ENCODE measurements at places on chromosomes 3 and 15.

- peaks cover 7% of the 10 kb centered on the region for H3K36me3 ChIP-seq
- DNase-seq, result no peak
- no peak overlapping the region for H3K4me3 ChIP-seq
- peaks cover 22% of the 10 kb centered on the region for H3K4me1 ChIP-seq
- peaks cover 7% of the 10 kb centered on the region for H3K27me3 ChIP-seq
- no peak overlapping the region for H3K27ac ChIP-seq
These were observed 515.3 kb upstream of the CFAP20DC start for GRCh38 chr3:59565125-59565524.

DNA sequence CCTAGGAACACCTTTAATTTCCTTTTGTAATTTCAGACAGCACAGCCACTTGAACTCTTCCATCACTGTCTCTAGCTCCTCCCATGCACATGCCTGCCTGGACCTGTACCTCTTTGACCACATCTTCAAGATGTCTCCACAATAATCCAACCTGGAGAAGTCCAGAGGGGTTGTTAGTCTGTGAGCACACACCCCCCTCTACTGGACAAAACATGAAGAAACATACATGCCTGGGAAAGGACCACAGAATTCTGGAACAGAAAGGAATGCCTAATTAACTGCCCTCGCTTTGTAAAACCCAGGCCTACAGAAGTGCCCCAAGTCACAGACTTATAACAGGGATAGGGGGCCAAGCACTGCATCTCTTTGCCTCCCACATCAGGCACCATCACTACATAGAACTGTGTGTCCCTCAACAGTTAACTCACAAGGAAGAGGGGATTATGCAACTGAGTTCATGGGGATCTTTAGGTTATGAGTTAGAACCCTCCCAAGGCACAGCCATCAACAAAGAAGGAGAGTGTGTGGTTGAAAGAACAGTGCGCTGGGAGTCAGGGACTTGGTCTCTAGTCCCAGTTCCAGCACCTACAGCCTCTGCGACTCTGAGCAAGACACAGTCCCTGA is 61.7 kb downstream of the FMN1 start:
- DNase-seq, result no peak
- no peak overlapping the region for H3K27ac ChIP-seq
- no peak overlapping the region for H3K4me3 ChIP-seq
- H3K4me1 ChIP-seq, result no peaks in the 10 kb centered on the region
- H3K36me3 ChIP-seq, result no peaks in the 10 kb centered on the region
- no peaks in the 10 kb centered on the region for H3K27me3 ChIP-seq

DNA sequence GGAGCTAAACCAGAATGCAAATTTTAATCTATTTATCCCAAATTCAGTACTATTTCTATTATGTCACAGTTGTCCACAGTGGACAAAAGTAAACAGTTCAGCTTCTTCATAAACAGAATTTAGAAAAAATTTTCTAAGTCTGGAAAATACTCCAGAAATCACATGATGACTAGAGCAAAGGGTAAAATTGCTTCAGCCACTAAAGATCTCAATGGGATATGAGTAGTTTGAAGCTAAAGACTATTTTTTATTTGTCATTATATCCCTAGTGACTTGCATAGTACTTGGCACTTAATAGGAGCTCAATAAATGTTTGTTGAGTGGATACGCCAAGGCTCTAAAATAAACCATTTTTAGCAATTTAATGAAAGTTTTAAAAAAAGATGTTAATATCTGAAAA is 354.3 kb upstream of the AGTR1 start:
- DNase-seq, result no peak
- H3K27ac ChIP-seq, result no peak overlapping the region
- no peaks in the 10 kb centered on the region for H3K4me1 ChIP-seq
- H3K27me3 ChIP-seq, result no peaks in the 10 kb centered on the region
- H3K4me3 ChIP-seq, result no peak overlapping the region
- no peaks in the 10 kb centered on the region for H3K36me3 ChIP-seq

DNA sequence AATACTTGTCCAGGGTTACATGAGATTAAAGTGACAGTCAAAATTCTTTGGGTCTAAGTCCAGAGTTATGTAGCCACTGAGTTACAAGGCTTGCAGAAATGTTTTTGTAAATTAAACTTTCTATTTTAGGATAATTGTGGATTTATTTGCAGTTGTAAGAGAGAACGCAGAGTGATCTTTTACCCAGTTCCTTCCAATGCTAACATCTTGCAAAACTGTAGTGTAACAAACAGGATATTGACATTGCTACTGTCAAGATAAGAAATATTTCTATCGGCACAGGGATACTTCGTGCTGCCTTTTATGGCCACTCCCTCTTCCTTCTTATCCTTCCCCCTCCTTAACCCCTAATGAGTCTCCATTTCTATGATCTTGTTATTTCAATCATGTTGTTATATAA is 1022.9 kb downstream of the MCTP2 start:
- H3K36me3 ChIP-seq, result no peaks in the 10 kb centered on the region
- peaks cover 23% of the 10 kb centered on the region for H3K27me3 ChIP-seq
- no peak for DNase-seq
- H3K27ac ChIP-seq, result no peak overlapping the region
- H3K4me3 ChIP-seq, result no peak overlapping the region

DNA sequence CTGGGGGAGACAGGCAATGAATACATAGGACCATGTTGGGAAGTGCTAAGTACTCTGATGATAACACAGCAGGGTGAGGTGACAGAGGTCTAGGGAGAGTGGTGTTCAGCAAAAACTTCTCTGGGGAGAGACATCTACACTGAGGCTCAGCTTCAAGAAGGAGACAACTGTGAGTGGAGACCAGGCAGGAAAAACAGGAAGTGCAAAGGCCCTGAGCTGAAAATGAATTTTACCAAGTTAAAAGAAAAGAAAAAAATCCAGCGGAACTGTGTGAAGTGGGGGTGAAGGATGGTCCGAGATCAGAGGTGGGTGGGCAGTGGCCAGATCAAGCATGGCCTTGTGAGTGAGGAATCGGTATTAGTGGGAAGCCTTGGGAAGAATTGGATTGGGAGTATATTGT is 110.1 kb upstream of the CLSTN2 start:
- no peaks in the 10 kb centered on the region for H3K4me1 ChIP-seq
- no peak for DNase-seq
- no peaks in the 10 kb centered on the region for H3K36me3 ChIP-seq

- peaks cover 23% of the 10 kb centered on the region for H3K27me3 ChIP-seq
- no peak overlapping the region for H3K27ac ChIP-seq
- DNase-seq, result no peak
These were observed 115.5 kb downstream of the GADL1 start for GRCh38 chr3:30778933-30779332.

DNA sequence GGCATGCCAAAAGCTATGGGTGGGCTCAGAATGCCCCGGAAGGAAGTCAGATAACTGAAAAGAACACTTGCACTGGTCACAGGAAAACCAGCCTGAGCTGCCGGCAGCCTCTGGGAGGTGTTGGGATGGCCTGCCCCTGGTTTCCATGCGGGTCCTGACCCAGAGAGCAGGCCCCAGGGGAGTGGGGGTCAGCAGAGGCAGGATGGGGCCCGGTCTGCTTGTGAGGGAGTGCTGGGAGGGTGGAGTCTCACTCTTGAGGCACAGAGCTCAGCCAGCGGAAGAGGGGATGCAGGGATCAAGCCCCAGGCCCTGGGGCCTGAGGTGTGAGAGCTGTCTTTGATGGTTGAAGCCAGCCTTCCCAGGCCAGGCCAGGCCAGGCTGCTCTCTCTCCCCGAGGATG is 2.4 kb upstream of the RPUSD3 start:
- H3K4me1 ChIP-seq, result peaks cover 24% of the 10 kb centered on the region
- H3K4me3 ChIP-seq, result no peak overlapping the region
- H3K27me3 ChIP-seq, result peaks cover 4% of the 10 kb centered on the region
- H3K27ac ChIP-seq, result no peak overlapping the region

All from activated CD8-positive, alpha-beta memory T cell treated with anti-CD3 and anti-CD28 coated beads, Interleukin-2, amount 10 ng/mL, durations not matched to agents 7 days and 5 days (primary cell).